ENCODE measurements at places on chromosomes 2 and 18.

DNA sequence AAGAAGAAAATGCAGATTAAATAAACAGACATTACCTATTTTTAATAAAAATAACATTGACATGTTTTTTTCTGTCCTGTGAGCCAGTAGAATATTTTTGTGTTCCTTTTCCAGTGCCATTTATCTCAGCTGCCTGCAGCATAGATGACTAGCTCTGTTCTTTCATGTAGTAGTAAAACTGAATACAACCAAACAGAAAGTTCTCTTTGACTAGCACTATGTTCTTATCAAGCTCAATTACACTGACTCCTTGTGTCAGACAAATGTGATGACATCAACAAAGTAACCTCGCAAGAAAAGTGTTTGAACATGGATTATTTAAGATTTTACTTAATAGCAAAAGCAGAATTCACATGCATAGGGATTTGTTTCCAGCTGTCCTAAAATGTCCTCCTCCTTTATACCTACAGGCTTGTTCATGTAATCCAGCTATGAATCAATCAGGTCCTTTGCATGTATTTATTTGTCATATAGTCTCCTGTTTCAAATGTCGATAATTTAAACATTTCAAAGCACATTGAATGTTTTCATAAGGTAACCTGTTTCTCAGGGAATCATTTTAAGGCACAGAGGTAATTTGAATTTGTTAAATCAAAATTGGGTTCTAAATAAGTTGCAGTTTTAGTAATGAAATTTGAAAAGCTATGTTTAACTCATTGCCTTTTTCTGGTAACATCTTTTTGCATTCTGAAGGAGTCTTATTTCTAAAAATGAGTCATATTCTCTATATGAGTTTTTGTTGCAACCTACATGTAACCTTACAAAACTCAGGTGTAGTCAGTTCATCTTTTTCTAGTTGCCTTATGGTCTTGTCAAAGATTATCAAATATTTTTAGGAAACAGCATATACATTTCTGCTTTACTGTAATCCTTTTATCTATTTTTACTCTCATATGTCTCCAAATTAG is 215.3 kb upstream of the GULP1 start:
- no peak for DNase-seq

- no peak for DNase-seq
Measured at GRCh38 chr2:171187177-171187576, 26.5 kb upstream of the TLK1 start.

DNA sequence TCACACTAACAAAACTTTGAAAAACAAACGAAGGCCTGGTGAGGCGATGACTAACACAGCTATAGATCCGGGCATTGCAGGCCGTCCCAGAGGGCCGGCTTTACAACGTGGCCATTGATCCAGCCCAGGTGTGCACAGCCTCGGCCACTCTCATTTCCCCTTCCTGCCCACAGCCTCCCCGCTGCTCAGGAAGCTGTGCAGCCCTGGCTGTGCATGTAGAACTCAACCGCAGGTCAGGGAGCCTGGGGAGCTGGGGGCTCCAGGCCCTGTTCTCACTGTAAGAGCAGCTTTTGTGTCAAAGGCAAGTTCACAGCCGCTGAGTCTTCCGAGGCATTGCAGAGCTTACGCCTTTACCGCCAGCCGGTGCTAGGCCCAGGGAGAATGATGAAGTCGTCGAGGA is 87.2 kb downstream of the LONRF2 start:
- DNase-seq = peak; percentile 4

DNA sequence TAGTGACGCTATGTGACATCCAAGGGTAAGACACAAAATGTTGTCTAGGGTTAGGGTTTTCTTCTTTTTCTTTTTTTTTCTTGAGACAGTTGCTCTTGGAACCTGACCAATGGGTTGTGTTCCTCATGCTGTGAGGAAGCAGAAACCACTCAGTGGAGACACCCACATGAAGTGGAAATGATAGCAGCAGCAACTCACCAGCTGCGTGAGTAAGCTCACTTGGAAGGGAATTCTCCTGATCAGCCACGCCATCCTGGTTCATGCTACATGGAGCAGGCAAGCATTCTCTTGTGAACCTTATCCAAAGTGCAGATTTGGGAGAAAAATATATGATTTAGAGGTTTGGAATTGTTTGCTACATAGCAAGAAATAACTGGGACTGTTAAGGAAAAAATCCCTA is 863.7 kb downstream of the EPHA4 start:
- DNase-seq = no peak

DNA sequence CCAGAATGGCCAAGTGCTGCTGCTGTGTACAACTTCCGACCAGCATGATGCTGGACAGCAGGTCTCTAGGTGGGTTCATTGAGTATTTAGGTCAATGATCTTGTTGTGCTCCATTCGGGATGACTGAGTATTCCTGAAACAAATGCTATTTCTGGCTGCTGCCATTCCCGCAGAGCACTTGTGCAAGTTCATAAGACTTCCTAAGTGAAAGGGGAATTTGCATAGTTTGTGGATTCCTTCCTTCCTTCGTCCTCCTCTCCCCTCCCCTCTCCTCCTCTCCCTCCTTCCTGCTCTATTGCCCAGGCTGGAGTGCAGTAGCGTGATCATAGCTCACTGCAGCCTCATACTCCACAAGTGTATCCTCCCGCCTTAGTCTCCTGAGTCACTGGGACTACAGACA is 40.4 kb downstream of the LDLRAD4 start:
- no peak for DNase-seq

- no peak for DNase-seq
Measured at GRCh38 chr2:4931721-4932365, 760.3 kb upstream of the SOX11 start.

GRCh38 chr2:12895017-12895416 is 178.3 kb downstream of the TRIB2 start:
- DNase-seq = no peak

DNA sequence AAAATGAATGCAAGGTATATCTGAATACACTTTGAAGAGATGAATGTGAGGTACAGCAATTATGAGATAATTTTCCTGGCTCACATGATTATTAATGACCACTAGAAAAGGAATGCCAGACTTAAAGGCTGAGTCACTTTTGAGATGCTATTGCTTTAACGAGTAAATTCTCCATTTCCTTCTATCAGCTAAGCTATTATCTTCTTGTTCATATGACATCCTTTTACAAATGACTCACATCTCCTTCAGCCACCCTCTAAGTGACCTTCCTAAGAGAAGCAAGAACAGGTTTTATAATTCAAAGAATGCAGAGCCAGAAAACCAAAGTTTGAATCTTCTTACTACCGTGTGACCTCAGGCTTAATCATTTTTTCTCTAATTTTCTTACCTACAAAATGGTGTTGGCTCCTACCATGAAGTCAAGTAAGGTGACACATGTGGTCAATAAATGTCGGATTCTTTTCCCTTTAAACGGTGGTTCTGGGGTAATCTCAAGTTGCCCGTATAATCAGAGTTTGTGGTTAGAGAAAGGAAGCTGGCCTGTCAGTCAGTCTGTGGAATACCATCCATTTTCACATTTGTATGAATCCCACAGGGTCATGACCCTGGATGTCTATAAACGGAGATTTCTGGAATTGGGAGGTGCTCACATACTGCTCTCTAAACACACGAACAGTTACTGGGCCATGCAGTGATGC is 184.0 kb upstream of the PID1 start:
- no peak for DNase-seq

- DNase-seq = no peak
Measured at GRCh38 chr2:1585635-1586034, 158.7 kb downstream of the PXDN start.

- no peak for DNase-seq
Measured at GRCh38 chr18:50427896-50428295, 53.0 kb downstream of the SKA1 start.

DNA sequence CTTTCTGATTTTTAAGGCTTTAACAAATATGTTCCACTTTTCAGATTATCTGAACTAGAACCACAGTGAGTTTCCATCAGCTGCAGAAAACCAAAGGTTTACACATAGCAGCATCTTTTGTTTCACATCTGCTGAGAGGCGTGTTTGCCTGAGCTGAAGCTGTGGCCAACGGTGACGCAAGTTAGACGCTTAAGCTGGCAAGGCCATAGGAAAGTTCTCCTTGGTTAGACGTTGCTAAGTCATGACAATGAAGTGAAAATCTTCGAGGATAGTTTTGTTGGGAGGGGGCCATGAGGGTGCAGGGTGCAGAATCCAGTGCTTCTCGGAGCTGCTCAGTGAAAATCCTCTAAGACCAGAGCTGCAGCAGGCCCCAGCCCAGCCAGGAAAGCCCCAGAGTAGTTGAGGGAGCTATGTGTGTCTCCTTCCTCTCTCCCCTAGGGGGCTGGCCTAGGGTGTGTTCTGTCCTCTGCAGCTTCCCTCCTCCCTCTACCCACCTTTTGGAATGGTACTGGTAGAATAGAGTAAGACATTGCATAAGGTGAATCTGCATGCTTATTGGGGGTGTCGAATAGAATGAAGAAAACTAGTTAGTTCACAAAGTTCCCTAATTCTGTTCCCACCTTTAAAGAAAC is 105.4 kb downstream of the FHOD3 start:
- DNase-seq = no peak

DNA sequence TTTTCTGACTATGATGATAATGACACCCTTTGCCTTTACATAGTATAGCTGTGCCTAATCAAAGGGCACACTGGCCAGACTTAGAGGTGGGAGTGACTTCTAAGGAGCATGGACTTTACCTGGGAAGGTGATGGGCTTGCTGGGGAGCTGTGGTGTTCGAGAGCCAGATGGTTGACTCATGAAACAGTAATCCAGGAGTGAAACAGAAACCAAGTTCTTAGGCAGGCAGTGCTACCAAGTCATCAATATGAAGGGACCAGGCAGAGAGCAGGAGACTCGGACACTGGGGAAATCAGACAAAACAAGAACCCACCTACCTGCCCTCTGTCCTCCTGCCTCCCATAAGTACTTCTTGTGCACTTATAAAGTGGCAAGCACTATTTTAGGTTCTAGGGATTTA is 430.4 kb downstream of the DLGAP1 start:
- DNase-seq = no peak

GRCh38 chr18:28163201-28163775 is 13.6 kb downstream of the CDH2 start:
- DNase-seq = no peak

GRCh38 chr2:84817239-84817655 is 63.6 kb downstream of the TRABD2A start:
- no peak for DNase-seq

- no peak for DNase-seq
Measured at GRCh38 chr2:113119111-113119510, 8.3 kb upstream of the IL1RN start.

All from T-helper 9 cell (primary cell).